Stimulated activated CD4-positive, alpha-beta T cell treated with anti-CD3 and anti-CD28 coated beads, TNF-alpha, amount 100 ng/mL, for 4 hours (primary cell): ENCODE measurements at places on chromosomes 3 and 15.

DNA sequence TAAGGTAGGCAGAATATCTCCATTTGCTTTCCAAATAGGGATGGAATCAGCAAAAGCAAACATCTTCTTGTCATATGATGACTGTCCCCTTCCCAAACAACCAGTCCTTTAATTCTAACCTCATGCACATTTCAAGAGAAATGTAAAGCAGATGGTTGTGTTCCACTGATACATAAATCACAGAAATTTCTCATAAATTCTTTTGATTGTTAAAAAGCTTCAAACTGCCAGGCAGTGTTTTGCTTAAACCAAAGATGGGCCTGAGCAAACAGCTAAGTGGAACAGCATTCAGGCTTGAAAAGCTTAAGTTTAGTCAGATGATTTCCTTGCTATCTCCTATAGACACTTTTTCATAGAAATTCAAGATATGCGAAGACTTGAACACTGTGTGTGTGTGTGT, 74.3 kb upstream of the SOX2 start:
- no peak for DNase-seq

DNA sequence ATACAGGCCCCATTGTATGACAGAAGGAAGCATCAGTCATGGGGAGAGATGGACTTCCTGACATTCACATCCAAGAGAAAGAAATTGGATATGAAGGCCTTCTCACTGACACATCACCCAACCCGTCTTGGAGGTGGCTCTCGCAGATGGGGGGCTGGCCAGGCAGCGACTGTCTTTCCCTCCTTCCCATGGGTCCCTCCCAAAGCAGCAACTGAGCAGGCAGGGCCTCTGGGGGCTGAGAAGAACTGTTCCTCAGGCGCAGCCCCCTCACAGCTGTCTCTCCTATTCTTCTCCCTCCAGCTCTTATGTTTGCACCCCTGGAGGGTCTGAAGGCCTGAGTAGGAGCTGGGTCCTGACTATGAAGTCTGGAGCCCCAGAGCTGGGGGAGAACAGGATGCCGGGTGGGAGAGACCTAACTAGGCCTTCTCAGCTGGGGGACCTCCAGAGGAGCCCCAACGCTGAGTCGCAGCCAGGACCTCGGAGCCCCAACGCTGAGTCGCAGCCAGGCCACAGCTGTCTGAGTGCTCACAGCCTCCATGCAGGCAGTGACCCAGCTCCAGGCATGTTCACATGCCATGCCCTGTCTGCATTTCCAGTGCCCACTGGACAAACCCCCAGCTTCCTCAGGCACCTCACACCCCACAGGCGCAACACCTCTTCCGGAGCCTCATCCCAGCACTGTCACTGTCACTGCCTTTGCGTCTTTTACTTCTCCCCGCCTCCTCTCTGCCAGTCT, 29.6 kb downstream of the UMPS start:
- no peak for DNase-seq

DNA sequence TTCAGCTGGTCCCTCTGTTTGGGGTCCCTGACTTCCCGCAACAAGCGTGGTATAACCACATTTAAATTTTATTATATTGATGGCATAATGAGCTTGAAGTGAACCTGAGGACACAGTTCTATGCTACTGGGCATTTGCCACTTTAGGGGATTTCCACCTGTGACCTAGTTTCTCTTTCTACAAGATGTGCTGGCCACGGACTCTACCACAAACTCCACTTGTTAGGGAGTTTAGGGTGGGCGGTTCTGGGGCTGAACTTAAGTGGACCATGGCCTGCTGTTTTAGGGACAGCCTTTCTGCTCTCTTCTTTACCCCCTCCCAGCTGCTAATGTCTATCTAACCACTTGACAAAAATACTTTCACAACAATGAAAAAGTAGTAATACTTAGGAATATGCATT, 1199.1 kb downstream of the SI start:
- no peak for DNase-seq

DNA sequence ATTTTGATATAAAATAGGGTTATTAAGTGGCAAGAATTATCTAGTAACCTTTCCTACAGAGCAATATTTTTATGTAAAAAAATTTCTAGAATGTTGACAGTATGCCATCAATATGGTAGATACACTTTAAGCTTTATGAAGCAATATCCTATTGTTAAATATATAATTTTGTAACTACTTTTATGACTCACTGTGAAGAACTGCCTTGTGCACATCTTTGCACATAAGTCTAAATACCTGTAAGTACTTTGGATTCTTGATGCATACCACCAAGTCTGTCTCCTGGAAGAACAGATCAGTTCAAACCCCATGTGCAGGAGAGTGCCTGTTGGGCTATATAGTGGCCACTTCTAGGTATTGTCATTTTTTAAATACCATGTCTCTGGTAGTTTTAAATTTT, 205.7 kb upstream of the EIF1B start:
- no peak for DNase-seq

DNA sequence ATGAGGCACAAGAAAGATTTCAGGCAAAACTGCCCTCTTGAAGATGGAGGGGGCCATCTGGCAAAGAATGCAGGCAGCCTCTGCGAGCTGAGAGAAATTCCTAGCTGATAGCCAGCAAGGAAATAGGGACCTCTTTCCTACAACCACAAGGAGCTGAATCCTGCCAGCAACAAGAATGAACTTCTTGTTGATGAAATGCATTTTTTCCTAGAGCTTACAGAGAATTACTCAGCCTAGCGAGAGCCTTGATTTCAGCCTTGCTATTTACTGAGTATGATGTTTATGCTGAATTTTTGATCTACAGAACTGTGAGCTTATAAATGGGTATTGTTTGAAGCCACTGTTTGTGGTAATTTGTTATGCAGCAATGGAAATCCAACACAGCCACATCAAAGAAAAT, 148.5 kb upstream of the NAALADL2 start:
- DNase-seq: no peak

- DNase-seq: no peak
These were observed 104.2 kb upstream of the TGFBR2 start for GRCh38 chr3:30502051-30502741.

- no peak for DNase-seq
These were observed 273.6 kb upstream of the PROK2 start for GRCh38 chr3:72058493-72059081.

DNA sequence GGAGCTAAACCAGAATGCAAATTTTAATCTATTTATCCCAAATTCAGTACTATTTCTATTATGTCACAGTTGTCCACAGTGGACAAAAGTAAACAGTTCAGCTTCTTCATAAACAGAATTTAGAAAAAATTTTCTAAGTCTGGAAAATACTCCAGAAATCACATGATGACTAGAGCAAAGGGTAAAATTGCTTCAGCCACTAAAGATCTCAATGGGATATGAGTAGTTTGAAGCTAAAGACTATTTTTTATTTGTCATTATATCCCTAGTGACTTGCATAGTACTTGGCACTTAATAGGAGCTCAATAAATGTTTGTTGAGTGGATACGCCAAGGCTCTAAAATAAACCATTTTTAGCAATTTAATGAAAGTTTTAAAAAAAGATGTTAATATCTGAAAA, 354.3 kb upstream of the AGTR1 start:
- DNase-seq: no peak

DNA sequence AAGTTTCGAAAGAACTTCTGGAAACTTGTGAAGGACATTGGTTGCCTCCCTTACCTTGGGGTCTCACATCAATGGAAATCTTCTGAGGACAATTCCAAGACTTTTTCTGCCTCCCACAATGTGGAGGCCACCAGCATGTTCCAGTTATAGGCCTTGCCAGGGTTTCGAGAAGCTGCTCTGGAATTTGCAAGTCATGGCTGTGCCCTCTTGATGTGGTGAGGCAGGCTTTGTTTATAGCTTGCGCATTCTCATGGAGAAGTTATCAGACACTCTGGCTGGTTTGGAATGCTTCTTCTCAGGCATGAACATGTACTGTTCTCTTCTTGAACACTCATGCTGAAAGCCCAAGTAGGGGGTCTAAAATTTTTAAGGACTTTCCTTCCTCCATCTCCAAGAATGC, 4.1 kb downstream of the CXCR6 start:
- DNase-seq: no peak

- no peak for DNase-seq
These were observed 1052.4 kb downstream of the TUSC7 start for GRCh38 chr3:117761703-117762620.

DNA sequence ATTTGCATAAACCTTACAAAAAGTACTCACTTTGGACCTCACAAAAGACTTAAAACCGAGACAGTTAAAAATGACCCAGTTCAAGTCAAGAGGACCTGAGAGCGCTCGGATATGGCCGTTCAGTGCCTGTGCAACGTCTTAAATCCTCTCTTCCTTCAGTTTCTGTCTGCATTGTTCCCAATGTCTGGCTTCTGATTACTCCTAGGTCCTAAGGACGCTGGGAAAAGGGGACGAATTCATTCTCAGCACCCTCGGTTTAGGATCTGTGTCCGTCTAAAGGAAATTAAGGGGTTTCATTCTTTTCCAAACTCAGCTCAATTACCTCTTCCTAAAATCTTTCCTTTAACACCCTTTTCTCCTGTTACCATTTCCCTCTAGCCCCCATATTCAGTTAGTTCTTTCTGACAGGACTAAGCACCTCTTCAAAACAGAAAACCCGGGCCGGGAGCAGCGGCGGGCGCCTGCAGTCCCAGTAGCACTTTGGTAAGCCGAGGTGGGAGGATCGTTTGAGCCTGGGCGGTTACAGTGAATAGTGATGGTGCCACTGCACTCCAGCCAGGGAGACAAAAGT, 970 bp downstream of the DPPA4 start:
- no peak for DNase-seq

GRCh38 chr3:66479532-66479947, 21.3 kb downstream of the LRIG1 start:
- no peak for DNase-seq

GRCh38 chr15:87755226-87755625, 501.3 kb downstream of the NTRK3 start:
- no peak for DNase-seq

DNA sequence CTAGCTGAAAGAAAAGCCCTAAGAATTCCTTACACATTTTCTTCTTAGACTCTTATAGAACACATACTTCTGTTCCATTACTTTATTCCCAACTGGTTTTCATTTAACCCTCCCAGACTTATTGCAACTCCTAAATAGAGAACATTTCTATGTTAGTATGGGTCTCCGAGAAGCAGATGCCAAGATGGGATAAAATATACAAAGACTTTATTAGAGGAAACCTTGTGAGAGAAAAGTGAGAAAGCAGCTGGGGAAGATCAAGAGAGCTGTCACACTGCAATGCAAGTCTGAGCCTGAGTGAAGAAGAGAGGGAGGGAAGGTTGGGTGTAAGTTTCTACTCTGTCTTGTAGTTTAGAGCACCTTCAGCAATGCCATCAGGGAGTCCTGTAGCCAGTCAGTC, 979.3 kb downstream of the IGSF11 start:
- no peak for DNase-seq

DNA sequence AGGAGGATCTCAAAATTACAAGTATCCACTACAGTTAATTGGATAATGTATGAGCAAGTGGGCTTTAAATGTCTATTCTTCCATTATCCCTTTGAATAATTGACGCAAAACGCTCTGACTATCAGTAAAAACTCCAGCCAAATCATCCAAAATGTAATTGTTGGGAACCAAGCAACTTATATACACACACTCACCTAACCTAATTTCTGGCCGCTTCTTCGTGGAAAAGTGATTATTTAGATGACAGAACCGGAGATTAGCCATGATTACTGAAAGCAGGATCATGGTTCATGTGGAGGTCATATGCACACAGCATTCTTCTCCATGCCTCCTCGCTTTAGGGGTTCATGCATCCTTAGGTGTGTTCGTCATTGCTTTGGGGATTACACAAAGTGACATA, 992.4 kb downstream of the NAALADL2 start:
- no peak for DNase-seq

DNA sequence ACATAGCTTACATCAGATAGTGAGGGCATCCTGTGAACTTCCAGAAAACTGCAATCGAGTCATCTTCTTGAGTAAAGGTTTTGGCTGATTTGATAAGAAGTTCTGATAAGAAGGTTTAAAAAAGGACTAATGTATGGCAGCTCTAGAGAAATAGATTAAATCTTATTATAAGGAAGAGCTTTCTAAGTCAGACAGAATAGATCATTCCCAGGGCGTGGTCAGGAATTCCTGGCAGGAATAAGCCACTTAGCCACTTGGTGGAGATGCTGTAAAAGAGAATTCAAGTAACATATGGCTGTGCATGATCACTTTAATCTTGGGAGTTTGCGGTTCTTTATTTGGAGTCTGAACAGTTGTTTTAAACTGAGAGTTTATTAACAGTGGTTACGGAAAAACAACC, 17.4 kb downstream of the PGBD4 start:
- DNase-seq: no peak
